ENCODE measurements at places on chromosomes 11 and 22.
A peak's percentile ranks its signal among the peaks of the same experiment; 100 is the strongest.

- no peak for DNase-seq
These were observed 138.8 kb upstream of the ZBED5 start for GRCh38 chr11:10996678-10997077.

DNA sequence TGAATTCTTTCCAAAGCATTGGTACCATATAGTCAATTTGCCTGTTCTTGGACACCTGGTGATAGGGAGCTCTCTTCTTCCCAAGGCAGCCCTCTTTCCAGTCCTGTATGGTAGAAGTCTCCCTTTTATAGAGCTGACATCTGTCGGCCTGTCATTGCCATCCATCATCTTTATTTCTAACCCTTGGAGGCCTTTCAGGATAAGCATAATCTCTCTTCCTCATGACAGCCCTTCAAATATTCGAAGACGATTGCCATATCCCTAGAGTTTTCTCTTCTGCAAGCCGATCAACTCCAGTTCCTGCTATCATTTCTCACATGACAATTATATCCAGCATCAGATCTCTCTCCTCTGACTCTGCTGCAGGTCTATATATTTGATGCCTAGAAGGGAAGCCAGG, 32.7 kb upstream of the SYN3 start:
- no peak for DNase-seq

GRCh38 chr22:35443790-35444684, 44.1 kb downstream of the MCM5 start:
- no peak for DNase-seq

- DNase-seq = no peak
These were observed 23.5 kb upstream of the ARHGAP42 start for GRCh38 chr11:100663583-100663982.

- DNase-seq = no peak
These were observed 874.5 kb downstream of the BRD1 start for GRCh38 chr22:48953103-48953720.

- DNase-seq = no peak
These were observed 66.7 kb upstream of the MYEOV start for GRCh38 chr11:69227271-69227670.

- DNase-seq = no peak
These were observed 282 bp downstream of the MPPED2 start for GRCh38 chr11:30585892-30586250.

- no peak for DNase-seq
These were observed 5.4 kb downstream of the OR8B12 start for GRCh38 chr11:124538019-124538418.

GRCh38 chr11:120750647-120751549, 239.3 kb downstream of the GRIK4 start:
- DNase-seq = no peak

DNA sequence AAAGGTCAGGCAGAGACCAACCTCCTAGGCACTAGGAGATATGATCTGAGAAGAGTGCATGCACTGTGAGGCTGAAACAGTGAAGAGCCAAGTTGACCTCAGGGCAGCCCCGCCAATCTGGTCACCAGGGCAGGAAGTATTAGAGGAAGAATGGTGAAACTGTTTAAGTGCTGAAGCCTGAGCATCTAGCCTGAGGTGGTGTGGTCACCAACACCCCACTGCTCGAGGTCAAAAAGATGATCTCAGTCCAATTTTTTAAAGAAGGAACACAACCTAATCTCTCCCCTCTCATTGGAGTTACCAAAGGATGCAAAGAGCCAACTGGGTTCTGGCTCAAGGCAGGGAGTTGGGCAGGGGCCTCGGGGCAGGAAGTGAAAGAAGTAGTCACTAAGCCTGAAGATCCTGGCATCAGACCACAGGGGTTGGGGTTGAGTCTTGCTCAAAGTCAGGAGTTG, 4.0 kb downstream of the APBB1 start:
- no peak for DNase-seq

- no peak for DNase-seq
These were observed 1073.3 kb downstream of the TBC1D22A start for GRCh38 chr22:47835726-47836125.

DNA sequence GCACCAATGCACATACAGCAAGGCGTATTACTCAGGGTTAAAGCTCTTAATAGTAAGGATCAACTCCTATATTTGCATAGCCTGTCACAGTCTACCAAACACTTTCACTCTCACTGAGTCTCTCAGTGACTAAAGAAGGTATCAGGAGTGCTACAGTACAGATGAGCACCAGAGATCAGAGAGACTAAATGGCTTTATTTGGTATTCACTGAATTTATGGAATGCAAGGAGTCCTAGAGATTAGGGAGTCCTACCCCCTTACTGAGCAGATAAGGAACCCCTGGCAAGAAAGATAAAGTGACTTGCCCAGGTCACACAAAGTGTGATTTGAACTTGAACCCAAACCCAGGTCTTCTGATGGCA, 396.4 kb upstream of the CCDC90B start:
- no peak for DNase-seq

DNA sequence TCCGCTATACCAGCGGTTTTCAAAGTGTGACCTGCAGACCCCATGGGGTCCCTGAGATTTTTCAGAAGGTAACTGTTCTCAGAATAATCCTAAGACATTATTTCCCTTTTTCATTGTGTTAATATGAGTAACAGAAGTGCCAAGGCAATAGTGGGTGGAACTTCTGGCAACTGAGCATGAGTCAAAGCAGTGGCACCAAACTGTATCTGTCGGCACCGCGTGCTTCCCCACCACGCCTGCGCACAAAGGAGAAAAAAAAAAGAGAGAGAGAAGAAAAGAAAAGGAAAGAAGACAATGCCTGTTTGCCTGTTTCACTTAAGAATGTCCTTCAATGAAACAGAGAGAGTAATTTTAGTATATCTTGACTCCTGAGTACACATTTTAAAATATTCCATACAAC, 679.9 kb downstream of the OPCML start:
- no peak for DNase-seq

DNA sequence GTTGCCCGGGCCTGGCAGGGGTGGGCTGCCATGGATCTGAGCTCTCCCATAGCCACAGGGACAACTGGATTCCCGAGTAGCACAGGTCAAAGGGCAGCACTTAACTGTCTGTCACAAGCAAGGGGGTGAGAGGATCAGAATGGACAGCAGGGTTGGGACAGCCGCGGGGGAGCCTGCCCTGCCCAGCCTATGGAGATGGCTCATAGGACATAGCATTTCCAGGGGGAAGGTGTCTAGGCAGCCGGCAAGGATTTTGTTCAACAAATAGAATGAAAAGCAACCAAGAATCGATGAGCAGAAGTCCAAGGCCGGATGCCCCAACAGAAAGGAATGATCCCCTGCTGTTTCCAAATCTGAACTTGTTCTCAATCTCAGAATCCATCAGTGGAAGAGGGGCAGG, 92.9 kb downstream of the RPS6KA4 start:
- no peak for DNase-seq

- DNase-seq = no peak
These were observed 32.1 kb upstream of the SOX10 start for GRCh38 chr22:38016182-38017151.

DNA sequence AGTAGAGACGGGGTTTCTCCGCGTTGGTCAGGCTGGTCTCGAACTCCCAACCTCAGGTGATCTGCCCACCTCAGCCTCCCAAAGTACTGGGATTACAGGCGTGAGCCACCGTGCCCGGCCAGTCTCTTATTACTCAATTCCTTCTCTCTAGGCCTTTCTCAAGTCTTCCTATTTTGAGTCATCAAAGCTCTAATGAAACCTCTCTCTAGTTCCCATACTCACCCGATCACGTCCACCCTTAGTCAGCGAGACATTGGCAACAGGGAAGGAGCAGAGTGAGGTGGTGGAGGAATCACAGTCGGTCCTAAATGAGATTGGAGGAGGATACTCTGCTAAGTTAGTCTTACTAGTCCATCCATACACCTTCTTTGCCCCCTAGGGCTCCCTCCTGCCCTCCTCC, 5.0 kb downstream of the BSCL2 start:
- no peak for DNase-seq

GRCh38 chr22:38720350-38720749, 14.6 kb downstream of the GTPBP1 start:
- no peak for DNase-seq

- no peak for DNase-seq
These were observed 225.8 kb upstream of the KIRREL3 start for GRCh38 chr11:127226380-127226779.

GRCh38 chr22:45324311-45324711, 14.6 kb downstream of the FAM118A start:
- no peak for DNase-seq

- DNase-seq = no peak
These were observed 33.1 kb upstream of the TP53I11 start for GRCh38 chr11:44983786-44984185.

DNA sequence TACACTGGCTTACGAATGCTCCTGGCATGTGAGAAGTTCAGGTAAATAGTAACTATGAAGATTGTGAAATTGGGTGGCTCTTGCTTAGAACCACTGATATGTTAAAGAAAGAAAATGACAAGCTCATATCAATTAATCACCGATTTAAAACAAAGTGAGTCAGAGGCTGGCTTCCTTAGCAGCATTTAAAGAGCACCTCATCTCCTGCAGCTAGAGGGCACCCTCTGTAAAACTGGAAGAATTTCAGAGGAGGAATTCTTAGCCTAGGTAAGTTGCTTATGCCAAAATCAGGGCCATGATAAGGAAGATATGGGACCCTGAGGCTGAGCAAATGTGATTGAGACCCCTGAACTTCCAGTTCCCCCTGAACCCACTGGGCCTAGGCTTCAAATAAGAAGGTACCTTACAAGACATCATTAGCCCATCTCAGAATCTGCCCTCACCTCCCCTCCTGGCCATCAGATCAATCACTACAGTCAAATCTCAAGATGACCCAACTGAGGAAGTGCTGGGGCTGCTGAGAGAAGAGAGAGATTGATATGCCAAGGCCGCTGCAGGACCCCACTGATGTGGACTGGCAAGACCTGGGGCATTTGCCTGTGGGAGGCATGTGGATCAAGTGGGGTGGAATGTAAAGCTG, 8.6 kb upstream of the CD3E start:
- DNase-seq = no peak

DNA sequence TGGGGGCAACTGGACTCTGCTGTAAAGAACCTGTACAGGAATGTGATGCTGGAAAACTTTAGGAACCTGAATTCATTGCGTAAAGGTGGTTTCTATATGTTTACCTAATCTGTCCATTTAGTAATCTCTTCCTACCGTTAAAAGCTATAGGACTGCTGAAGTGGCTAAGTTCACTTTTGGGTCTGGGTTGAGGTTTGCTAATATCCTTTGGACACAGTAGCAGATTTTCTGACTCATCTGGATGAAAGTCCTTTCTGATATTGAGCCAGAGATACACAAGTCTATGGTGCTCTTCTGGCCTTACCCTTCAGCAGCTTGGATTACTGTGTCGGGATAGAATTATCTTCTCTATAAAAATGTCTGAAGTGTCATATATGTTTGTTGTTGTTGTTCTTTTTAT, 16.9 kb downstream of the ZNF215 start:
- DNase-seq = no peak

DNA sequence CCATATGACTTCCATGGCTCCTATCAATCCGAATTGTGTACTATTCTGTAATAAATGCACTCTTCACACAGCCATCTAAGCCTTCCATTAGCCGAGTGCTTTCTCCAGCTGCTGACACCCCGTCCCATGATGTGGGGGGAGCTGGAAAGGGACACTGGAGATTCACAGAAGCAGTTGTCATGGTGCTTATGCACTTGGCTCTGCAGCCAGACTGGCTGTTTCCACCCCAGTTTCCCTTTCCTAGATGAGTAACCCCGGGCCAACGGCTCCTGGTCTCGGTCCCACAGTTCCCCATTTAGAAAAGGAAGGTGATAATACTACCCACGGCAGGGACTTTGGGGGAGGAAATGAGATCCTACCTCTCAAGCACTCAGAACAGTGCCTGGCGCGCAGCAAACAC, 244.9 kb upstream of the SYN3 start:
- DNase-seq = no peak

GRCh38 chr11:79013509-79013908, 427.3 kb downstream of the TENM4 start:
- no peak for DNase-seq

- DNase-seq = no peak
These were observed 14.2 kb downstream of the TRMU start for GRCh38 chr22:46349681-46350080.

DNA sequence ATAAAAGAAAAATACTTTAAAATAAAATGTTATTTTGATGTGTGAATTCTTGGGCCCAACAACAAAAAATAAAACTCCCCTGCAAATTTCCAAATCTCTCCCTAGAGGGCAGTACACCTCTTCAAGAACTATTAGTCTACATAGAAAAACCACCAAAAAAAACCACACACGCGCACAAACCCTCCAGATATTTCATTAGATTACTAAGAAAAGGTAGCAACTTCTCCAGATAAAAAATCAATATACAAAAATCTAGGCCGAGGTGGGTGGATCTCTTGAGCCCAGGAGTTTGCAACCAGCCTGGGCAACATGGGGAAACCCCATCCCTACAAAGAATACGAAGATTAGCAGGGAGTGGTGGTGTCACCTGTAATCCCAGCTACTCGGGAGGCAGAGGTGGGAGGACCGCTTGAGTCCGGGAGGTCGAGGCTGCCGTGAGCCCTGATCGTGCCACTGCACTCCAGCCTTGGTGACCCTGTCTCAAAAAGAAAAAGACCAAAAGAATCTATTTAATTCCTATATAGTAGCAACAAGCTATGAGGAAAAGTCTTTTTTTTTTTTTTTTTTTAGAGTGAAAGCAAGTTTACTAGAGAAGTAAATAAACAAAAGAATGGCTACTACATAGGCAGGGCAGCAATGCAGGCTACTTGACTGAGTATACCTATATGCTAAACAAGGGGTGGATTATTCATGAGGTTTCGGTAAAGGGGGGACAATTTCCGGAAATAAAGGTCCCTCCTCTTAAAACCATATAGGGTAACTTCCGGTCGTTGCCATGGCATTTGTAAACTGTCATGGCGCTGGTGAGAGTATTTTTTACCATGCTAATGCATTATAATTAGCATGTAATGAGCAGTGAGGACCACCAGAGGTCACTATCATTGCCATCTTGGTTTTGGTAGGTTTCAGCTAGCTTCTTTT, 13.1 kb downstream of the B3GNT6 start:
- peak; percentile 50 for DNase-seq

GRCh38 chr11:9397746-9398680, 13.6 kb downstream of the IPO7 start:
- DNase-seq = no peak

- no peak for DNase-seq
These were observed 42.8 kb downstream of the MED15 start for GRCh38 chr22:20550057-20550817.

DNA sequence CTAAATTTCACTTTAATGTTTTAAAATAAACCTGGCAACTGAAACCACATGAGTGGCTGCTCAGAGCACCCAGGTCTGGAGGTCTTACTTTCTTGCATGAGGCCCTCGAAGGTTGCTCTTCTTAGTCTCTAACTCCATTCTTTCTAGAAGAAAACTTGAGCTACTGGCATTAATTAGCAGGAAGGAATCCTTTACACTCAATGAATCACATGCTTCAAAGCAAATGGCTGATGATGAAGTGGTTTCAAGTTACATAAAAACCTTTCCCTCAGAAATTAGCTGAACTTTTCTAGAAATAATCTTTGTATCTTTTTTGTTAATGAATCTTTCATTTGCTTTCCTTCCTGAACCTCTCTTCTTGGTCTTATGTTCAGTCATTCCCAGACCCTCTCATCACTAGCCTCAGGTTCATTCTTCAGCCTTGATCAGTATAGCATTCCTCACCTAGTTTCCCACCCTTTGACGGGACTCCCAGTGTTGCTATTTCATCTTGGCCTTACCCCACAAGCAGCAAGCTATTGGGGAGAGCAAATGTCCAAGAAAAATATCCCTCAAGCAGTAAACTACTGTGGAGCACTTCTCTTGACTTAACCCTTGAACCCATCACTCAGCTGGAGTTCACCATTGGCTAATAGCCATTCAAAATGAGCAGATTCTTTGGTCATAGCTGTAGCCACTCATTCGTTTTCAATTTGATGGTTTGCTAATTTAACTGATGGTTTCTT, 75.1 kb downstream of the INSC start:
- DNase-seq = no peak

Data from NCI-H187 treated with DMSO at 0.1 percent for 48 hours (cell line).